ENCODE measurements at places on chromosomes 7 and 10.

DNA sequence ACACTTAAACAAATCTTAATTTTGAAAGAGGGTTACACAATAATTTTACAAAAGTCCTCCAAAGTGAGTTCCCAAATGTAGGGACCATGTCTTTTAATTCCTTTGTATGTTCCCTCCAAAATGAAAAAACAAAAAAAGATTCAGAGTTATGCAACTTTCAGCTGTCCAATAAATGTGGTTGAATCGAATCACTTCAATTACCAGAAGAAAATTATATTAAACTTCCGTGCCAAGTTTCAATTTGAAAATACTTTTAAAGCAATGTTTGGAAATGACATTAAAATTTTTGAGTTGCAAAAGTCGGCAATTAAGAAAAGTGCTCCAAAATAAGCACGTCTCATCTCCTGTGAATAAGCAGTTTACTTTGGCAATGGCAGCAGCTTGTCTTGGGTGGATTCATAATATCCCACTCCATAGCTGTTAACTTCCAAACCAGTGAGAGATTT, 60.3 kb upstream of the C1GALT1 start:
- no peak for DNase-seq

GRCh38 chr7:22662036-22662435, 65.0 kb upstream of the IL6 start:
- no peak for DNase-seq

DNA sequence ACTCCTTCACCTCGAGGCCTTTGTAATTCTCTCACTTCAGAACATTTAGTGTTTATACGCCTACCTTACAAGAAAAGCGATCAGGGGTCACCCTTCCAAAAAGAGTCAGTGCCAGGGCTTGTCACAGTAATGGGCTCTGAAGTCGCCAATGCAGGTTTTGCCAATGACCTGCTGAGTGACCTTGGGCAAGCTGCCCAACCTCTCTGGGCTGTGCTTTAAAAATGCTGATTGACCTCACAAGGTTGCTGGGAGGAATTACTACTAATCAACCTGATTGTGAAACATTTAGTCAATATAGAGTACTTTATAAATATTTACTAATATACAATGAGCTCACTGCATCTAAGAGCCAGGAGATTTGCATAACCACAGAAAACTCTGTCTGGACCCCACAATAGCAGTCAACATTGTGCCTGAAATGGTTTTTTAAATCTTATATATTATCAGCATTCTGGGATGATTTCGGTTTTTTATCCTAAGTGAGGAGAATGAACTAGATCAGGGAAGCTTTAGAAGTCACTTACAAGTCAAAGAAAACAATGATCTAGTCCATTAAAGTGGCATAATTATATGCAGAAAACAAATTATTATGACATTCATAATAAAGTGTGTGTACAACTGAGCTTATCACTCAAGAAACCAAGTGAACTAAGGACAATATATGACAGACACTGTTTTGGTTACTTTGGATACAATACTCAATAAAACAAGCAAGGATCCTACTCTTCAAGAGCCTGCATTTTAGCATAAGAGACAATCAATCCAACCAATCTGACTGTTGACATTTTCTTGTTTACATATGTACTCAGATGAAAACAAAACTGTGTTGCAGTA, 290.5 kb downstream of the SORCS1 start:
- no peak for DNase-seq

DNA sequence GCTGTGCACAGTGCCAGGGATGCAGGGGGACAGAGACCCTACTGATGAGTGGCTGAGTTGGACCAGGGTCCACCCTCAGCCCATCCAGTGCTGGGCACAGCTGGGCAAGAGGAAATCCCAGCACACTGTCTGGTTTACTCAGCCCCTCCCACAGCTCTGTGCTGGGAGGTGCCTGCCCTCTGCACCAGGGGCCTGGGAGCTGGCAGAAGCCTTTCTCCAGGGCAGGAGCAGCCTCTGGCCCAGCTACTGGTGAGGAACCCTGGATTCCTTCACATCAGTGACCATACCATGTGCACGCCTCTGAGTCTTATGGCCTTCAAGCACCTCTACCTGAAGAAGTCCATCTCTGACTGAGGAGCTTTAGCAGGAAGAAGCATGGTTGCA, 25.9 kb upstream of the C10orf71 start:
- no peak for DNase-seq

DNA sequence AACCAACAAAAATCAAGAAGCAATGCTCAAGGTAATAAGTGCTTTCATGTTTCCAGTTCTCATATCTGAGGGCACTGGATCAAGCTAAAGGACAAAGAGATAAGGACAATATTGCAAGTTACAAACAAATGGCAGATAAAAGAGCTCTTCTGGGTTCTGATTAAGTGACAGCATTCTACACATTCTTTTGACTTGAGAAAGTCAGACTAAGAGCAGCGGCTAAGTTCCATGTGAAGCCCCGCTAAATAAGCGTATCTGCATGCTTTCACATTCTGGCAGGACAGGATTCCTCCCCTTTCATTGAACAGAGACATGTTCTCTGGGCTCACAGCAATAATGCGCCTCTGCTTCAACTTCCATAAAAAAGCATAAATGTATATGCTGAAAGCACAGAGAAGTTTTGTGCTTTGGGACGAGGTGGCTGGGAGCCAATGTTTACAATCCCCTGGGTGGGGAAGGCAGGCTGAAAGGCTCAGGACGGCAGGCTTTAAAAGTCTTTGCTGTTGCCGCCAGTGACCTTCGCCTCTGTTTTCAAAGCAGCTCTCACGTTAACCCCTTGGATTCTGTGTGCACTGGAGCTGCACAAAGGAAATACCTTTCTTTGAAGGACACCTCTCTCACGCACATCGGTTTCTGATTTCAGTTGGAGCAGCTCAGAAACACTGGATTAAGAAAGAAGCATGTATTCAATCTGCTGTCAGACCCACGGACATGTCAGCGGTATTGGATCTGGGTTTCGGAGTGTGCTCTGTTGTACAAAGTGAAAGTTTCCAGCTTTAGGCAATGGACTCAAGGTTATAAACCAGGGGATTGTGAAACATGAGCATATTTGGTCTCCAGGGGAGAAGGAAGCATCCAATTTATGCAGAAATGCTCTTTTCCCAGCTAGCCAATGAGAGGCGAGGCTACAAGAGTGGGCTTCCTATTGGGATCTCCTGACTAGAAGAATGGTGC, 105.4 kb upstream of the FAM133B start:
- no peak for DNase-seq

DNA sequence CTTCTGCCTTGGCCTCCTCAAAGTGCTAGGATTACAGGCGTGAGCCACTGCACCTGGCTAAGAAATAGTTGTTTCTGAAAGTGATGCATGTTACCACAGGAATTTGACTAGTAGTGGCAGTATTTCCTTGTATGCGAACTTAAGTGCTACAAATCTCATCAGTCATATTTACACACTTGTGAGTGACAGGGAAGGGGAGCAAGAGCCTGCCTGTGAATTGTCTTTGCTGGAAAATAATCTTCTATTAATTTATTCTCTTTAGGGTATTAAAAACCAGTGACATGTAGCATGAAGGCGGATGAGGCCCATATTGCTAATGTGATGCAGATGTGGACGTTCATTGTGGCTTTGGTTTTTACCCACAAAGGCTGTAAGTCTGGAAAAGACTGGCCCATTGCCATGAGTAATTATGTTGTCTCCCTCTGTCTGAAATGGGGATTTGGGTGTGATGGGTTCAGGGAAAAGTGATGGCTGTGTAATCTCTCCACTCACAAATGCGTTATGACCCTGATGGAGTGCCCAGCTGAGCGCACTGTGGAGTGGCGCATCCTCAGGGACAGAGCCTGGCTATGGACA, 97.6 kb downstream of the CCNY start:
- no peak for DNase-seq

DNA sequence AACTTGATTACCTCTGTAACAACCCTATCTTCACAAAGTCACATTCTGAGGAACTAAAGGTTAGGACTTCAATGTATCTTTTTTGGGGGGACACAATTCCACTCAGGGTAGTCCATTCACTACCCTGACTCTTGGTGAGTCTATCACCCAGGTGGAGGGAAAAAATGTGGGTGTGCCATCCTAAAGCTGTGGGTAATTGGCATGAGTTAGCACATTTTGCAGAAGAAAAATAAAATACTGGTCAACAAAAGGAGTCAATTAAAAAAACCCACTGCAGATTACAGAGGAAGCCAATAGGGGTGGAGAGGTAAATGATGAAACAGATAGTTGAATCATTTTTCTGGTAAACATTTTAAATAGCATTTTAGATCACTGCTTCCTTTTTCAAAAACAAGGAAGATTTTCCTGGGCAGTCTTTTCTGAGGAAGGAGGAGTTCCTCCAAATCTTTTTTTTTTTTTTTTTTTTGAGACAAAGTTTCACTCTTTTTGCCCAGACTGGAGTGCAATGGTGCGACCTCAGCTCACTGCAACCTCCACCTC, 5.1 kb upstream of the BLVRA start:
- DNase-seq = no peak

Data from T follicular helper cell (primary cell).